ENCODE measurements at places on chromosomes 7 and 10.

- peak; percentile 98 for DNase-seq
Measured at GRCh38 chr10:73577788-73578187, 13.4 kb downstream of the USP54 start.

DNA sequence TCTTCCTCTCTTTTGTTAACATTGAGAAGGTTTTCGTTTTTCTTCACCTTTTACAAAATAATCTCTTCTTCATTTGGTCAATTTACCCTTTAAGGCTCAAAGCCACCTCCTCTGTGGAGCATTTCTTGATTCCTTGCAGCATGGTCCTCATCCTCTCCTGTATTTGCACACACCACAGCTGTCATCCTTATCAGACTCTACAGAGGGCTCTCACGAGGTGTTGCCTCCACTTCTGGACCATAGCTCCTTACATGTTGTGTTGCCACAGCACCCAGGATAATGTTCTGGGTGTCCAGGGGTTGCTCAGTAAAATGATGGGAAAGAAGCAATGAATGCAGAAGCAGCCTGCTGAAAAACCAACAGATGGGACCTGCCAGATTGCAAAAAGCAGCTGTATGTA lies 192.8 kb downstream of the SH2D4B start:
- no peak for DNase-seq

GRCh38 chr10:22697800-22698199 lies 16.6 kb downstream of the PIP4K2A start:
- no peak for DNase-seq

DNA sequence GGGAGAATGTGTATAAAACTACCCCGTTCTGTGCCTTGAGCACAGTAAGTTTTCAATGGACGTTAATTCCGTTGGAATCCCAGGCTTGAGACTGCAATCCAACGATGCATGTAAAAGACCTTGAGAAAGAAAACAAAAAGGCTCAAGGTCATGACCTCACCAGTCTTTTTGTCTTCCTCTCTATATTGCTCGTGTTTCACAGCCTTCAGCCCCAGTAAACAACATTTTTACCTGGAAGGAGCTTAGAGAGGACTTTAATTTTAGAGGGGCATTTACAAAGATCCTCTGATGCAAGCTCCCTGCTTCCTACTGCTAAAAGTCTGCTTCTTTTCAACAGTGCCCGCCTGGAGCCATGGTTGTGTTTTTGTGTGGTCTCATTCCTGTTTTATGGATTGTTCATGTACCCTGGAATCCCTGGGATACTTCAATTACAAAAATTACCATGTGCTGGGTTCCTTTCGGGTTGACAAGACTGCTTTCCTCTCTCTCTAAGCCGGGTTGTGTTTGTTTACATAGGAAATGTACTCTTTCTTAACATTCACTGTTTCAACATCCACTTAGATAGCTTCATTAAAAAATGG lies 320.1 kb upstream of the NFE2L3 start:
- DNase-seq, result no peak

DNA sequence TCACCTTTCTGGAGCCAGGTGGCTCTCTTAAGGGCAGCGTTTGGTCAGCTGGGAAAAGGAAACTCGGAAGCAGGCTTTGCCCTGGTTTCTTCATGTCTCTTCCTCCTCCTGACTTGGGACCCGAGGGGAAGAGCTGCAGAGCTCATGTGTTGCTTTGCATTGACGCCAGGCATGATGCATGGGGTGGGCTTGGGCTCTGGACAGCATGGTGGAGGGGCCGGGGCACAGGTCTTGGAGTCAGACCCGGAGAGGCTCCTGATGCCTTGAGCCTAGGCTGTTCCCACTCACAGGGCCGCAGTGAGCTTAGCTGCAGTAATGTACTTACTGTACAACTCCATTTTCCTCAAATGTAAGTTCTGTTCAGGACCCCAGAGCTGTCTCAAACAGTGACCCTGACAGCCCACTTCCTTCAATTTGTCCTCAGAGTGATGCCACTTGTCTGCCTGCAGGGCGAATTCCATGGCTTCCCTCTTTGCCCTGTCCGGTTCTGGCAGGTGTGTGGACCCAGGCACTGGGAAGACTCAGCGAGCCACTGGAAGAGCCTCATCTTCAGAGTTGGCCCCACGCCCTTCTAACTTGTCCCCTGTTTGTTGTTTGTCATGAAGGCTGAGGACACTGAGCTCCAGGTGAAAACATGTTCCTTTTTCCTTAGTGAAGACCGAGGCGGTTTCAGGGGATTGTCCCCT lies 50.2 kb downstream of the ZNF467 start:
- no peak for DNase-seq

DNA sequence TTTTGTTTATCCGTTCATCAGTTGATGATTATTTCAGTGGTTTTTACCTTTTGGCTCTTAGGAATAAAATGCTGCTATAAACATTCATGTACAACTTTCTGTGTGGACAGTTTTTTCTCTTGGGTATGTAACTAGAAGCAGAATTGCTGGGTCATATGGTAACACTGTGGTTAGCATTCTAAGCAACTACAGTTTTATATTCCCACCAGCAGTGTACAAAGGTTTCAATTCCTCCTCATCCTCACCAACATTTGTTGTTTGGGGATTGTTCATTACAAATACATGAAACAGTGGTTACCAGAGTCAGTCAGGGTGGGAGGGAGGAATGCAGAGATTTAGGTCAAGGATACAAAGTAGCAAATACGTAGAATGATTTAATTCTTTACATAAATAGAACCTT lies 97.0 kb downstream of the NPSR1 start:
- DNase-seq, result no peak

GRCh38 chr10:120948889-120949608 lies 97.9 kb downstream of the WDR11 start:
- no peak for DNase-seq

DNA sequence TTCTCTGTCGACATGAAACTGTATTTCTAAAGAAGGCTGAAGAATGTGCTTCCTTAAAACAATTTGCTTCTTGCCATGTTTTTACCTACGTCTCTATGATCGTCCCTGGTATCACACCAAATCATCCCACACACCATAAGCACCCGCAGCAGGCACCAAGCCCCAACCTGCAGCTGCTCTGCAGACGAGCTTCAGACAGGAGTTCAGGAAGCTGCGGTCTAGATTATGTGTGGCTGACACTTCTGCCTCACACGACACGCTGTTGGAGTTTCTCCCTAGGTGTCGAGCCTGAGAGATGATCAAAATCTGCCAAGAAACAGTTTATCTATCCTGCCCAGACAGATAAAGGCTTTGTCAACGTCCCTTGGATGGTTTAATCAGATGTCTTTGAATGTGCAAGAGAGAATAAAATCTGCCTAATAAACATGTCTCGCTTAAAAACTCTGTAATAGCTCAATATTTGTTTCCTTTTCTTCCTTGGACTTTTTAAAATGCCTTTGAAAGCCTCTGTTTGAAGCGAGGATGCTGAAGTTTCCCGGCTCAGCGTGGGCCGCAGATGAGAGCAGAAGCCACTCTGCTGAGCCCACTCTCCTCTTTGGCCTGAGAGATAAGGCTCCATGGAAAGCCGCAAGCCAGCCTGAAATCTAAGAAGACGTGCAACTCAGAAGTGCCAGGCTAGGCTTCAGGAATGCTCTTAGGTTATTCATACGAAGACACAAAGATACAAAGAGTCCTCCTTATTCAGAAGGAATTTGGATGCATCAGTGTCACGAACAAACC lies 158.3 kb upstream of the PFKP start:
- no peak for DNase-seq

DNA sequence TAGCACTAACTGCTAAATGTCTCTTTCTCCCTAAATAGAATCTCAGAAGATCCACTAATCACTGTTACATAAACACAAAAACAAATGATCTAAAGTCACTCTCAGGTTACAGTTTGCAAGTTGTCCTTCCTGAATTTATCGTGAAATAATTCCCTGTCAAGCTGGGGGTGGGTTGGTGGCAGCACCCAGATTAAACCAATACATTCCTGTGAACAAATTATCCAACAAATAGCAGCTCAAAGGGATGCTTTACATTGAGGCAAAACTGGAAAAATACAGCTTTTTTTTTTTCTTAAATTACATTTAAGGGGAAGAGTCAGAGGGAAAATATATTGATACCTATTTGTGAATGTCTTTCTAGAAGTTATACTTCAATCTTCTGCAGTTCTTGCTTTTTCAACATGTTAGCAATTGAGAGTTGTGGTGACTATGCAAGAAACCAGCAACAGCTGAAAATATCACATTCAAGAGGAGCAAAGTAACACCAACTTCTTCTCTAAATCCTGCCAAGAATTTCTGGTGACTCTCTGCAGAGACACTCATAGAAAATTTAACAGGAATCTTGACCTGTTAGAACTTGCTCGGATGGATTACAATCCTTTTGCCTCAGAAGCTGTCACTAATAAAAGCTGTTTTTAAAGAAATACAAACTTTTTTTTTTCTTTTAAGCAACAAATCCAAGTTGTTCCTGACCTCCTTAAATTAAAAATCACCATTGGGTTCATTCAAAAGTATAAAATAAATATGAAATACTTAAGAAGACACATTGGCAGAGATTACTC lies 18.9 kb downstream of the LMOD2 start:
- DNase-seq, result no peak

DNA sequence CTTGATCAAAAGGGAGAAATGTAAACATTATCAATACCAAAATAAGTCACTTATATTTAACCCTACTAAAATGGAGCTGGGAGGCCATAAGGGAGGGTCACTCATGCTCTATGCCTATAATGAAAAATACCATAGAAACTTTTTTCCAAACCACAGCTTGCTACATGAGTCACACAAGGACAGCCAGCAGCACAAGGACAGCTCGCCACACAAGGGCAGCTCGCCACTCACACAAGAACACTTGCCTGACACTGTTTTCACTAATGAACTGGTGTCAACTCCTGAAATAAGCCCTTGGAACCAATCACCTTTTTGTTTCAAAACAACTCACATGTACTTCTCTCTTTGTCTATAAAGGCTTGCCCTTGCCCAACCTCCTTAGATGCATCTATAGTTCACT lies 43.3 kb downstream of the FRMPD2 start:
- no peak for DNase-seq

- no peak for DNase-seq
Measured at GRCh38 chr10:47230482-47230881, 69.5 kb upstream of the GDF10 start.

DNA sequence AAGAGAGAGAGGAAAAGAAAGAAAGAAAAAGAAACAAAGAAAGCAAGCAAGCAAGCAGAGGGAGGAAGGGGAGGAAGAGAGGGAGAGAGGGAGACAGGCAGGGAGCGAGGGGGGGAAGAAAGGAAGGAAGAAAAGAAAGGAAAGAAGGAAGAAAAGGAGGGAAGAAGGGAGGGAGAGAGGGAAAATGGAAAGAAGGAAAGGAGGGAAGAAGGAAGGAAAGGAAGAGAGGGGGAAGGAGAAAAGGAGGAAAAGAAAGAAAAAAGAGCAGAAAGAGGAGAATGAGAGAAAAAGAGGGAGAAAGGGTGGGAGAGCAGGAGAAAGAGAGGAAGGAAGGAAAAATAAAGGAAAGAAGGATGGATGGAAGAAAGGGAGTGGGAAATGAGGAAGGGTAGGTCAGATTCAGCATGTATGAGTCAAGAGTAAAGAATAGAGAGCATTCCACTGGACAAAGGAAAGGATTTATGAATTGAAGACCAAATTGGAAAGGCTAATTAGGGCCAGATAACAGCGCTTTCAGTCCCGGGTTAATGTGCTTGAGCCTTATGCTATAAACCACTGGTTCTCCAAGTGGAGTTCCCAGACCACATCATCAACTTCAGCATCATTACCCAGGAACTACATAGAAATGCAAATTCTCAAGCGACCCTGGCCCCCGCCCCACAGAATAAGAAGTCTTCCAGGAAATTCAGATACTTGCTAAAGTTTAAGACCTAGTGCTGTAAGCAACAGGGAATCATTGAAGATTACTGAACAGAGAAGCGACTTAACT lies 85.1 kb downstream of the C10orf90 start:
- DNase-seq, result no peak

DNA sequence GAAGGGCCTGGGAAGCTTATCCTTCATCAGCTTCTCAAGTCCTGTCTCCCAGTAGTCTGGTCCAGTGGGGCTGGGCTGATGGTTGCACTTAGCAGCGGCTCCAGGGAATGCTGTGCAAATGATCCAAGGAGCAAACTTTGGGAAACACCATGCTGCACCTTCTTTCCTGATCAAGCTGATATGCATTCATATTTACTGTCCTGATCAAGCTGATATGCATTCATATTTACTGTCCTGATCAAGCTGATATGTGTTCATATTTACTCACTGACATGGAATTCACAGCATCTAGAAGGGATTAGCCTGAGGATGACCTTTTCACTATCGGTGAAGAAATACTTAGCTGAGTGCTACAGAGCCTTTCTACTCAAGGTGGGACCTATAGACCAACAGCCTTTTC lies 330.7 kb downstream of the BMPER start:
- DNase-seq, result no peak

DNA sequence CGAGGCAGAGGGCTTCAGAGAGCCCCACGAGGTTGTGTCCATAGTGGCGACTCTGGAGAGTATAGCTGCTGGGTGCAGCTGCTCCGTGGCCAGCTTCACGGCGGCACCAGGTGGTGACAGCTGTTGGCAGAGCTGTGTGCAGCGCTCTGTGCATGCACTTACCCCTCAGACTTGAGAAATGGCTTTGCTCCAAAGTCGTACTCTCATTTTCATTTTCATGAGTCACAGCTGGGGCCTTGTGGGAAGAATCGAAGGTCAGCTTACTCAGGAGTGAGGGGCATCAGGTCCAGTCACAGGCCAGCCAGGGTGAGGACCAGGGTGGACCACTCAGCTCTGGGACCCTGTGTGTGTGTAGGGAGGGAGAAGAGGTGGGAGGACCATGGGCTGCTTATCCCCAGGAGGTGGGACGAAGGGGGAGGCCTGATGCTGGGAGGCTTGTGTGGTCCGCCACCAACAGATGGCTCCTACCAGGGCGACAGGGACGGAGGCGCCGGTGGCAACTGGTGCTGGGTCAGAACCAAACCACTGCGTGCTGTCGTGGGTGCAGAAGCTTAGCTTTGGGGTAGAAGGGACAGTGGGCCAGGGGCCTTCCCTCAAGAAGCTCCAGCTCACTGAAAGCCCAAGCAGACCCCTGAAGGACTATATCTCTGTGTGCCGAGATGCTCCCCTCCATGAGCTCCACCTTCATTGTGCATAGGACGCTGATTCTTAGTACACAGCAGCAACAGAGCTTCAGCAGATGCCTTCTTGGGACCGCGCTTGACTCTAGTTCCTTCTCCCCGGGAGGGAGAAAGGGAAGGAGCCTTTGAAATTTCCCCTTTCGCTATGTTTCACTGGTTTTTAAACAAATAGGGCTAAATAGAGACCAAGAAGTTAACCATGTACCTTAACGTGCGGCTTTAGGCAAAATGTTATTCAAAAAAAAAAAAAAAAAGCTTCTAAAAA lies 225.0 kb downstream of the CELF2 start:
- no peak for DNase-seq

DNA sequence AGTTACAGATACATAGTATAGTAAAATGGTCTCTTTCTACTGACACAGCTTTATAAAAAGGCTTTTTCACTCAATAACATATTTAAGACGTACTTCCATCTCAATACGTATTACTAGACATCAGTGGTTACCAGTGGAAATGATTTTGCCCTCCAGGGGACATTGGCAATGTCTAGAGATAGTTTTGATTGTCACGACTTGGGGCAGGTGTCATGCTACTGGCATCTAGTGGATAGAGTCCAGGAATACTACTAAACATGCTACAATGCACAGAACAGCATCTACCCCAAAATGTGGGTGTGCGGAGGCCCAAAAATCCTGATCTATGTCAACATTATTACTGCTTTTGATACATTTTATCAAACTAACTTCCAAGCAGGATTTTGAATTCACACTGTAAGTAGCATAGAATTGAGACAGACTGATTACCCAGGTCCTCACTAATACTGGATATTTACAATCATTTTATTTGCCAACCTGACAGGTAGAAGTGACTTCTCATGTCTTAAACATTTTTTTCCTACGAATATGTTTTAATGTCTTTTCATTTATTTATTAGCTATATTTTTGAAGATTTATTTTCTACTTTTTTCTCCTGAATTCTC lies 53.8 kb downstream of the HGF start:
- DNase-seq, result peak; percentile 12

Data from PC-9 (cell line).